ENCODE measurements at places on chromosomes 5 and 9. TPM values are rescaled to one million over a fixed set of nuclear protein-coding genes. Genes with fewer than 3 reads are reported as not detected.

The TOR4A gene
- polyA plus RNA-seq, result 1.8 TPM

The NOXA1 gene
- 1.3 TPM for polyA plus RNA-seq

The DOK3 gene
- polyA plus RNA-seq, result 0.08 TPM

The PCDHAC2 gene
- not detected for polyA plus RNA-seq

The RNF145 gene
- polyA plus RNA-seq, result 12.9 TPM

The TAF11L5 gene
- polyA plus RNA-seq, result not detected

The MRPS30 gene
- polyA plus RNA-seq, result 65.0 TPM

The CD14 gene
- 0.43 TPM for polyA plus RNA-seq

The SLC28A3 gene
- not detected for polyA plus RNA-seq

The SLC27A6 gene
- polyA plus RNA-seq, result not detected

The WWC1 gene
- 0.52 TPM for polyA plus RNA-seq

The C5orf52 gene
- not detected for polyA plus RNA-seq

The FREM1 gene
- polyA plus RNA-seq, result not detected

The HSD17B4 gene
- 51.7 TPM for polyA plus RNA-seq

The TMEM252 gene
- not detected for polyA plus RNA-seq

The LCN9 gene
- polyA plus RNA-seq, result not detected

The MUSK gene
- not detected for polyA plus RNA-seq

The GFM2 gene
- polyA plus RNA-seq, result 9.1 TPM

The GFRA3 gene
- not detected for polyA plus RNA-seq

The TEX10 gene
- 11.6 TPM for polyA plus RNA-seq
